Activated T-helper 17 cell treated with anti-CD3 and anti-CD28 coated beads, Interleukin-2, amount 50 U/mL, for 72 hours (primary cell): ENCODE measurements at places on chromosomes 5 and 9. TPM values are rescaled to one million over a fixed set of nuclear protein-coding genes. Genes with fewer than 3 reads are reported as not detected.

The CCL27 gene
- 0.78 TPM for total RNA-seq

GRCh38 chr5:66862020-66862419, 265.8 kb downstream of the MAST4 start:
- peaks cover 4% of the 10 kb centered on the region for H3K27me3 ChIP-seq
- H3K27ac ChIP-seq: no peak overlapping the region
- peaks cover 9% of the 10 kb centered on the region for H3K4me1 ChIP-seq

DNA sequence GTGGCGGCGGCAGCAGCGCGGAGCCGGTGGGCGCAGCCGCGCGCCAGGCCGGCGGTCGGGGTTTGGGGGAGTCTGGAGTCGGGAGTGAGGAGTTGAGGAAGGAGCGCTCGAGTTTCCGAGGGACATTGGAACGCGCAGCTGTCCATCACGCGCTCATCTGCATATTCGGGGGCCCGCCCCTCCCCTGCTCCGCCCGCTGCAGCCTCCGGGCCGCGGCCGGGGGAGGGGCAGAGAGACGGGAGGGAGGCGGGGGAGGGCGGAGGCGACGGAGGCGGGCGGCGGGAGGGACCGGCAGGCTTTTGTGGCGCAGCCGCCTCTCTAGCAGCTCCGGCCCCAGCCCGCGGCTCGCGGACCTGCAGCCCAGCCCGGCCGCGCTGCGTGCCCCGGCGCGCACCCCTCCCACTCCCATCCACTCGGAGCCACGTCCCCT, at the start of gene IRX2:
IRX2 (minus strand) TSS at position 86 of the 430 bp plus-strand sequence. CDS start 264 bp downstream, outside the sequence.
- no peak for ATAC-seq
- H3K36me3 ChIP-seq: peaks cover 11% of the 10 kb centered on the region
- H3K4me1 ChIP-seq: peaks cover 4% of the 10 kb centered on the region

- H3K27ac ChIP-seq: no peak overlapping the region
- ATAC-seq: no peak
- H3K4me1 ChIP-seq: no peaks in the 10 kb centered on the region
- no peaks in the 10 kb centered on the region for H3K36me3 ChIP-seq
Measured at GRCh38 chr9:94921656-94922055, 195.2 kb downstream of the AOPEP start.

DNA sequence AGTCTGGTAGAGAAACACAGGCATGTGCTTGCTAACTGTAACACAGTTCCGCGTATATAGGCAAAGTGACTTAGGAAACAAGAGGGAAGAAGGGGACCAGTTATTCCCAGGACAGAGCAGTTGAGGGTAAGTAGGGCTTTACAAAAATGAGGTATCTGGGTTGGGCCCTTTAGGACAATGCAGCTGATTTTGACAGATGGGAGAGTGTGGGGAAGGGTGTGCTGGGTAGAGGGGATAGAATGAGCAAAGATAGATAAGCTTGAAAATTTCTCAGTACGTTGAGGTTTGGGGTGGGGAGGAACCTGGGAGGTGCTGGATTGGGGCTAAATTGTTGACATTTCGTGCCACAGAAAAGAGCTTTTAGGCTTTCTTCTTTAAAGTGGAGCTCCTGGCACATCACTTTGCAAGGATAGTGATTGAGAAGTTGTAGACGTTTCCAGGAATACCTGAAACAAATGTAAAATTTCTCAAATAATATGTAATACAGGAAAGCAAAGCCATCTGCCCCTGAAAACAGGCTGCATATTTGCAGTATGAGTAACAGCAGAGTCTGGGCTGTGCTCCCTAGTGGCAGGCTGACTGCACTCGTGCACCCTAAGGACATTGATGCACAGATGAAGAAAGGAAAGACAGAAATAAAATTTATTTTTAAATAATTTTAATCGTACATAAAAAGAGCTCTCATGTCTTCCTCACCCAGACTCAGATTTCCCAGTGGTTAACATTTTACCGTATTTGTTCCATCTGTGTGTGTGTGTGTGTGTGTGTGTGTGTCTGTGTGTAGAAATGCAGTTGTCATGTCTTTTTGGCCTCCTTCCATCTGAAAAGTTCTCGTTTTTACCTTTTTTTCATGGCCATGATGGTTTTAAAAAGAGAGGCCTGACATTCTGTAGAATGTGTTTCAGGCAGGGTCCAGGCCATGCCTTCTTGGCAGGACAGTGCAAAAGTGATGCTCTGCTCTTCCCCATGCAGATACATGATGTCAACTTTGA, 144.9 kb upstream of the DMRT1 start:
- H3K36me3 ChIP-seq: no peaks in the 10 kb centered on the region
- H3K27ac ChIP-seq: no peak overlapping the region
- no peaks in the 10 kb centered on the region for H3K27me3 ChIP-seq

The SLC27A6 gene
- not detected for total RNA-seq

- H3K36me3 ChIP-seq: no peaks in the 10 kb centered on the region
- no peak for ATAC-seq
- no peaks in the 10 kb centered on the region for H3K4me1 ChIP-seq
- H3K4me3 ChIP-seq: no peak overlapping the region
- no peaks in the 10 kb centered on the region for H3K27me3 ChIP-seq
- H3K27ac ChIP-seq: no peak overlapping the region
Measured at GRCh38 chr5:103847060-103847459, 284.5 kb upstream of the NUDT12 start.

DNA sequence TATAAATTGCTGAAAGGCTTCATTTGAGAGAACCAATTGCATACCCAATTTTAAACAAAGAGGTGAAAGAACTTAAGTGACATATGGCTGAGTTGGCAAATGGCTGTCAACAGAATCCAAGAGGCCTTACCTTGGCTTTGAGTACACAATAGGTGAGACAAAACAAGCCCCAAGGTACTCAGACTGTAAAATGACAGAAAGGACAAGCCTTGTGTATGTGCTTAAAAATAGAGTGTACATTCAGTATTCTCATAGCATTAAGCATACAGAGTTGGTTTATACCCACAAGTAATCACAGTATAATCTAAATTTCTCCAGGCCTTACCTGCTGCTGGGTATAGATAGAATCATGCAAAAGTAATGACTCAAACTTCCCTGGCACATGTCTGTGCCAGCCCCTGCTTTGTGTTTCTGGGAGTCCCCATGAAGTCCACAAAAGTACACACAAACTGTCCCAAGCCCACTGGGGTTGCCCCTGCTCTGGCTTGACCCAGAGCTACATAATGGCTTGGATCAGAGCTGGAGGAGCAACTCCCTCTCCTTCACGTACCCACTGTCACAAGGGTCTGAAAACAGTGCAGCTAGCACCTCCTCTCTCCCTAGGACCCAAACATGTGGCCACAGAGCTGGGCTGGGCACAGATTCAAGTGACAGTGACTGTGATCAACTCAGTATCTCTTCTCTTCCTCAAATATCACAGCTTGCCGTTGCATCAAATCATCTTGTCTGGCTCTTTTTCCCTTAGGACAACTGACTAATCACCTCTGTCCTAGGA, 250.8 kb downstream of the ENC1 start:
- peaks cover 12% of the 10 kb centered on the region for H3K27me3 ChIP-seq
- H3K36me3 ChIP-seq: no peaks in the 10 kb centered on the region
- no peak overlapping the region for H3K27ac ChIP-seq
- ATAC-seq: no peak

DNA sequence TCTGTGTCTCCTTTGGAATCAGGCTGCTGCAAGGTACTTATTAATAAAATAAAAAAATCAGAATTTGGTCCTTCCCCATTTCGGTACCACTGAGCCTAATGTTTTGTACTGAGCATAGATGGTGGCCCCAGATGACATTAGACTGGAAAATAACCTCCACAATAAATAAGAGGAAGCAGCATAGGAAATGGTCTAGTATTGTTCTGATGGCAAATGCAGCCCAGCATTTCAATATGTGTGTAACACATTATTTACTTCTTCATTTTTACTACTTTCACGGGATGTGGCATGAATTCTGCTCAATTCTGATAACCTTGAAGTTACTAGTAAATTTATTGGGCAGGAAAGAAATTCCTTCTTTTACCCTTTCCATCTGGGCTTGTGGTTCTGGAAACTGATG, 295.6 kb downstream of the ADGRV1 start:
- ATAC-seq: no peak
- H3K4me3 ChIP-seq: no peak overlapping the region
- no peak overlapping the region for H3K27ac ChIP-seq
- no peaks in the 10 kb centered on the region for H3K36me3 ChIP-seq
- no peaks in the 10 kb centered on the region for H3K4me1 ChIP-seq

The FGF1 gene
- total RNA-seq: not detected

- H3K36me3 ChIP-seq: no peaks in the 10 kb centered on the region
- no peak overlapping the region for H3K27ac ChIP-seq
- no peak for ATAC-seq
- H3K4me3 ChIP-seq: no peak overlapping the region
- no peaks in the 10 kb centered on the region for H3K4me1 ChIP-seq
- H3K27me3 ChIP-seq: peaks cover 3% of the 10 kb centered on the region
Measured at GRCh38 chr5:141716009-141716408, 34.0 kb upstream of the ARAP3 start.

The HTR1A gene
- not detected for total RNA-seq

GRCh38 chr5:132179405-132179804, 48.2 kb downstream of the P4HA2 start:
- H3K4me1 ChIP-seq: peaks cover 30% of the 10 kb centered on the region
- peak overlapping the region; percentile 3 for H3K27ac ChIP-seq
- no peaks in the 10 kb centered on the region for H3K27me3 ChIP-seq
- H3K4me3 ChIP-seq: peak overlapping the region; percentile 49
- ATAC-seq: peak; percentile 74

DNA sequence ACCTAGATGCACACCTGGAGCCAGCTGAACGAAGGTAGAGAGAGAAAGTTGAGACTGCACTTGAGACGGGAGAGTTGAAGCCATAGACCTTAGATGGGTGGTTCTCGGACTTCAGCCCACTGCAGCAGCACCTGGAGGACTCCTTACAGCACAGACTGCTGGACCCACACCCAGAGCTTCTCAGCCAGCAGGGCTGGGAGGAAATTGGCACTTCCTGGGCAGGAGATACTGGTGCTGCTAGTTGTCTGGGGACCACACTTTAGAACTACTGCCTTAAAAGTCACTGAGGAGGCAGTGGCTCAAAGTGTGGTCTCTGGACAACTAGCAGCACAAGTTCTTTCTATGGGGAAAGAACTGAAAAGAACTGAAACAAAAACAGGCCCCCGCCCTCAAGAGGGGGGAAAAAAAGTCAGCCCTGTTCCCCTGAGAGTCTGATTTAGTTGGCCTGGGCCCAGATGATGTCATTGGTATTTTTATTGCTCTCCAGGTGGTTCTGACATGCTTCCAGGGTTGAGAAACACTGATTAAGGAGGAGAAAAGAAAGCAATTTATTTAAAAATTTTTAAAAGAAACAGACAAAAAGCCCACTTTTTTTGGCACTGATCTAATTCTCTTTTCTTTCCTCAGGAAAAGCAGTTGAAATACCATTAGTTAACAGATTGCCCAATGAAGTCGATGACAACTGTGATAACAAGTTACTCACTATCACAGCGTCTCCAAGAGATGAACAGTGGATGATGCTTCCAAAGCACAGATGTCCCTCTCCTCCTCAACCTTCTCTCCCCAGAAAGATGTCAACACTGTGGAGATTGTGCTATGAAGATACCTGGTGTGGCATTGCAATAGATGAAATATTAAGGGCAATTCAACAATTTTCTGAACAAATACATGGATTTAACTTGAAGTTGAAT, 73.6 kb upstream of the ADAMTS16 start:
- H3K27ac ChIP-seq: no peak overlapping the region
- no peak overlapping the region for H3K4me3 ChIP-seq
- H3K36me3 ChIP-seq: no peaks in the 10 kb centered on the region
- H3K4me1 ChIP-seq: no peaks in the 10 kb centered on the region
- no peaks in the 10 kb centered on the region for H3K27me3 ChIP-seq

The COL27A1 gene
- total RNA-seq: 12.0 TPM

DNA sequence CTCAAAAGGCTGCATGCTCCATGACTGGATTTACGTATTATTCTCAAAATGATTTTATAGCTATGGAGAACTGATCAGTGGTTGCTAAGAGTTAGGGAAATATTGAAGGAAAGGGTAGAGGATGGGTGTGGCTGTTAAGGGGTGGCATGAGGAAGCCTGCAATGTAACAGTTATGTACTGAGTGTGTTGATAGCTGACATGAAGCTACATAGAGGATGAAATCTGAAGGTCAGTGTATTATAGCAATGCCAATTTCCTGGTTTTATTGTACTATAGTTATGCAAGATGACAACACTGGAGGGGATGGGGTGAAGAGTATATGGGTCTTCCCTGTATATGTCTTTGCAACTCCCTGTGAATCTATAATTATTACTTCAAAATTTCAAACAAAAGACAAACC, 51.0 kb downstream of the TMEM245 start:
- H3K27ac ChIP-seq: no peak overlapping the region
- H3K4me1 ChIP-seq: no peaks in the 10 kb centered on the region
- no peaks in the 10 kb centered on the region for H3K27me3 ChIP-seq
- H3K4me3 ChIP-seq: no peak overlapping the region
